ENCODE measurements at places on chromosomes 5 and 9.

DNA sequence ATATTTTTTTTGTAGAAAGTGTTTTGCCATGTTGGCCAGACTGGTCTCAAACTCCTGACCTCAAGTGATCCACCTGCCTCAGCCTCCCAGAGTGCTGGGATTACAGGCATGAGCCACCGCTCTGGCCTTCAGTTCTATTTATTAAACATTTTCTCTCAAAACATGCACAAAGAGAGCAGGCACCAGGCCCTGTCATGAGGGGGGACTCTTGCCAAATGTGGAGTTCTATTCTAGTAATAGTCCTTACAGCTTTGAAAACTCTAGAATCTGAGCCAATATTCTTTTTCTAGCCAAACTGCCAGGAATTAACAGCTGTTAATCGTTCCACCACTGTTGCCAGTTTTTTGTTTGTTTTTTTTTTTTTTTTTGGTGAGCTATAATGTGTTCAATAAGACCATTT is 124.6 kb downstream of the TARS1 start:
- no peak for DNase-seq

GRCh38 chr9:85453850-85454249 is 287.9 kb downstream of the AGTPBP1 start:
- DNase-seq: no peak

GRCh38 chr9:99286536-99286935 is 64.5 kb downstream of the SEC61B start:
- no peak for DNase-seq

DNA sequence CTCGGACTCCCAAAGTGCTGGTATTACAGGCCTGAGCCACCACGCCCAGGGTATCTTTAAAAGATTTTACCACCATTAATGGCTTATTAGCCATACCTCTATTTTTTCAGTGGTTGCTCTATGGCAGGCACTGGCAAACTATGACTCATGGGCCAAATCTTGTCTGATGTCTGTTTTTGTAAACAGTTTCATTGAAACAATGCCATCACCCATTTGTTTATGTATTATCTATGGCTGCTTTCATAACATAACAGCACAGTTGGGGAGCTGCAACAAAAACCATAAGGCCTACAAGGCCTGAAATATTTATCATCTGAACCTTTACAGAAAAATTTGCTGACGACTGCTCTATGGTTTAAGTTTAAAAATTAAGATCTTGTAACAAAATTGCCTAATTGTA is 66.8 kb downstream of the SLC38A9 start:
- DNase-seq: no peak

DNA sequence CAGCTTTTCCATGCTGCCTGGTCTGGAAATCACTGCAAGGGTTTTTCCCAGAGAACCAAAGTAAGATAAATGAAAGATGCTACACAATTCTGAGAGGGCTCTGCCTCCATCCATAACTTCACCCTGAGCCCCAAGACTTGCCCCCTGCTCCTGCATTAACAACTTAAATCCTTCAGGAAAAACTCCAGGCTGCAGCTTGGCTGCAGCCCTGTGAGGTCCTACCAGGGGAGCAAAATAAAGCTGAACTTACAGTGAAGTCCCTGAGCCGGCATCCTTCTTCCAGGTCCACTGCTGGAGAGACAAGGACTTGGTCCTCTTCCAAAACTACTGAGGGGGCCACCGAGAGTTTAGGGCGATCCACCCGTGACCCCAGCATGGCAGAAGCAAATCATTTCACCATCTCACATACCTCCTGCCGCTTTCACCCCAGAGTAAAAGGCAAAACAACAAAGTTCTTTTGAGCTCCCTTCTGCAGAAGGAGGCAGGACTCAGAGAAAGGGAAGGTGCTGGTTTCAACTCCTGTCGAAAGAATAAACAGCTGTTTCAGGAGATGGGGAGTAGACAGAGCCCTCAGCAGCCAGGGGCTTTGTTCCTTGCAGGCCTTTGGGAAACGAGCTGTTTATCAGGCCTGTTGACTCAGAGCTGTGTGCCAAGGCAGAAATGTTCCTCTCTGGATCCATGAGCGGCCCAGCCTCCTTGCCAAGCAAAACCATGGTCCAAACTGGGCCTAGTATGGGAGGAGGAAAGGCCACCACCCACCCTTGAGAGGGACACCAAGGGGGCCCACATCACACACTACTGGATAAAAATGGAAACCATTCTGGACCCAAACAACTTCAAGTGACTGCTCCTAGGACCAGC is 20.6 kb downstream of the GGTA1 start:
- no peak for DNase-seq

GRCh38 chr9:137416563-137417151 is 6.3 kb downstream of the EXD3 start:
- no peak for DNase-seq

GRCh38 chr9:120663380-120663779 is 50.9 kb downstream of the MEGF9 start:
- DNase-seq: no peak

Data from activated CD4-positive, alpha-beta T cell treated with anti-CD3 and anti-CD28 coated beads for 36 hours (primary cell).